Suppressor macrophage (primary cell): ENCODE measurements at places on chromosomes 7 and 10.

GRCh38 chr10:43683451-43684291 is 35.0 kb upstream of the ZNF32 start:
- DNase-seq, result no peak

- peak; percentile 57 for DNase-seq
These were observed 5.7 kb downstream of the CUX1 start for GRCh38 chr7:101823096-101823495.

GRCh38 chr7:35556515-35557471 is 138.1 kb downstream of the HERPUD2 start:
- DNase-seq, result peak; percentile 58

DNA sequence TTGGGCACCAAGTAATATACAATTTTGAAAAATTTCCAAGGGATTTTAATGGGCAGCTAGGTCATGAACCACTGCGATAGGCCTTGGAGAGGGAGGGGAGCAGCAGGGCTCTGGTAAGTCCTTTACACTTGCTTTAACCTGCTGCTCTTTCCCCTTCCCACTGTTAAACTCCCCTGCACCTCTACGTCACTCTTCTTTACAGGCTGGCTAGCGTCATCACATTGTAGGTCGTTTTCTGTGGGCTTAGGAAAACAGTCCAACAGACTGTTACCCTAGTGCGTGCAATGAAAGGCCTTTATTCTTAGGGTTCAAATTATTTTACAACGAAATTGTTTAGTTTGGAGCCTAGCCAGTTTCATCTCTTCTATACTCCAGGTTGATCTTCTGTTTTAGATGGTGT is 235.7 kb downstream of the AUTS2 start:
- DNase-seq, result no peak

- no peak for DNase-seq
These were observed 16.7 kb upstream of the SLC26A4 start for GRCh38 chr7:107643938-107644308.

- DNase-seq, result peak; percentile 41
These were observed 294.6 kb downstream of the PTEN start for GRCh38 chr10:88157981-88158465.

- DNase-seq, result peak; percentile 54
These were observed 4.5 kb downstream of the TNS3 start for GRCh38 chr7:47577321-47577919.
